ENCODE measurements at places on chromosomes 16 and 17.
A peak's percentile ranks its signal among the peaks of the same experiment; 100 is the strongest.

GRCh38 chr16:63131503-63131902 is 1095.3 kb upstream of the CDH8 start:
- no peak for DNase-seq

DNA sequence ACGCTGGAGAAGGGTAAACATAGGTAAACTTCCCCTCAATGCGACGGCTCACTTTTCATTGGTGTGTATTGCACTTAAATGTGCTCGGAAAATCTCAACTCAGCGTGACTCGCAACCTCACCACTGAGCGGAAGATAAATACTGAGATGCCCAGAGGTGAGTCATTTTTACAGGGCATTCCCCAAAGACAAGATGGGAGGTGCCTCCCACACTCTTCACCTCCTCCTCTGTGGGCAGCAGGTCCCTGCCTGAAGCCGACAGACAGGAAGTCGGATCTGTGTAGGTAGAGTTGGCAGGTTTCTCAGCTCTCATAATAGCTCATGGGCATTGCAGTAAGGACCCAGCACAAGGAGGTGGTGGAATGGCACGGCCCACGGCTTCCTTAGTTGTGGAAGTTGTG is 274.6 kb upstream of the HSBP1 start:
- DNase-seq: no peak

GRCh38 chr17:42342242-42343008 is 45.8 kb downstream of the STAT3 start:
- peak; percentile 41 for DNase-seq

DNA sequence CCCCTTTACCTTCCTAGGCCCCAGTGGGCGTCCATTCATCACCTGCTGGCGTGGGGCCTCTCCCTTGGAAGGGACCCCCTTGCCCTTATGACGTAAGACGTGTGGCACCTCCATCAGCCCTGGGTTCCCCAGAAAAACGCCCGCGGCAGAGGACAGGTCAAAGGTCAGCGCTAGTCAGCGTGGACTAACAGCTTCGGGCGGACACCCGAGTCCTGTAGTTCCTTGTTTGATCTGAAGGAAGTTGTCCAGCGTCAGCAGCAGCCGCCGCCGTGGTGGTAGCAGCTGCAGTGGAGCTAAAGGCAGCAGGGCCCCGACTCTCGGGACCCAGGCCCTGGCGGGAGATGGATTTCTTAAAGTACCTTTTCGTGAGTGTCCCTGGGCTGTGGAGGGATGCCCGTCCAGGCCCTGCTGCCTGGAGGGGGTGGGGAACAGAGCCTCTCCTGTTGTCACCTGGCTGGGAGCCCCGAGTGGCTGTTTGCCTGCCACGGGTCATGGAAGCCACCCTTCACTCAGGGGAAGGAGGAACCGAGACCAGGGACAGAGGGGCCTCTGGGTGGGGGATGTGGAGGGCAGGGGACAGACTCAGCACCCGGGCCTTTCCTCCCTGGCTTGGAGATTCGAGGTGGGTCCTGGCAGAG is 123.6 kb downstream of the OR1D5 start:
- DNase-seq: no peak

DNA sequence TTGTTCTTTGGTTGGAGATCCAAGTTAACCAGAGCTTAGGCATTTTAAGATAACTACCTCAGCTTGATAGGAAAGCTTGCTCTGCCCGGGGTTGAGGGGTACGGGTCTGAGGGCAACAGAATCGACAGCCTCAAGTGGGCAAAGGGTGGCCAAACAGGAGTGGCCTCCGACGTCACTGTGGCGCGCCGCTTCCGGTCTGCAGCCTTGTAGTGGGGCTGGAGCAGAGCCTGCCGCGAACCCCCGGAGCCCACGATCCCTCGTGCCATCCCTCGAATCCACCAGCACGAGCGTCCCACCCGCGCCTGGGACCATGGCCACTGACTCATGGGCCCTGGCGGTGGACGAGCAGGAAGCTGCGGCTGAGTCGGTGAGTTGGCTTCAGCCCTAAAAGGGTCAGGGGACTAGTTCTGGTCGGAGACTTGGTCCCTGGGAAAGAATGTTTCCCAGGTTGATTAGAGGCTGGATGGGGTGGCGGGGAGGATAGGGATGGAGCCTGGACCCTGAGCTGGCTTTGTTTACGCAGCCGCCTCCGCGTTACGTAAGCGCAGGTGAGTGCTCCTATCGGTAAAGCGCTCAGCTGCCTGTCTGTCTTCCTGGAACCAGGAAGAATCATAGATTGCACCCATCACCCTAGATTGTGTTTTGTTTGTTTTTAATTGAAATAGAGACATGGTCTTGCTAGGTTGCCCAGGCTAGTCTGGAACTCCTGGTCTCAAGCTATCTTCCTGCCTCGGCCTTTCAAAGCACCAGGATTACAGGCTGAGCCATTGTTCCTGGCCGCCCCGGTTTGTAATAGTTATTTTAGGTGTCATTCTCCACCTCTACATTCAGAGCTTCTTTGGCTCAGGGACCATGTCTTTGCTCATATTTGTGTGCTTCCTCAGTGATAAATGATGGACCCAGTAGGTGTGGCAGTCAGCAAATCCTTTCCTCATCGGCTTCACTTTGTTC is at the start of gene DDX19B:
Gene DDX19B (plus strand): TSS at position 199 of the 951 bp plus-strand sequence. CDS start 112 bp downstream, at position 311.
- DNase-seq: peak; percentile 76

- DNase-seq: no peak
Observed at GRCh38 chr17:42553866-42554249, 1.1 kb downstream of the HSD17B1 start.

GRCh38 chr16:68665501-68665900 is 20.4 kb downstream of the CDH3 start:
- DNase-seq: no peak

GRCh38 chr17:4520894-4521600 is 22.4 kb downstream of the SPNS2 start:
- no peak for DNase-seq

DNA sequence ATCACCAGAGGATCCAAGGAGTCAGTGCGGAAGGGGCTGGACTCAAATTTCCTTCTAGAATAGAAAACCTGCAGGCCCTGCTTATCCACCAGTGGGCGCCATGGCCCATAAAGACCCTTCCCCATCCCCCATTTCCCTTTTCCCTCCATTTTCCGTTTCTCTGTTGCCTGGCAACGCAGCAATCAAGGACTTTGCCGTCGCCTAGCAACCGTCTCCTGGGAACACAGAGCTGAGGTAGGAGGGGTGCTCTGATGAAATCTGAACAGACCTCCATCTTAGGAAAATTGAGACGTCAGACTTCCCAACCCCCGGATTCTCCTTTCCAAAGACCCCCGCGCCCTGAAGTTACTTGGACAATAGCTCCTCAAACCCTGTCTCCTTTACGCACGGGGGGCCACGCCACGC is 5.7 kb downstream of the DLG4 start:
- DNase-seq: no peak

DNA sequence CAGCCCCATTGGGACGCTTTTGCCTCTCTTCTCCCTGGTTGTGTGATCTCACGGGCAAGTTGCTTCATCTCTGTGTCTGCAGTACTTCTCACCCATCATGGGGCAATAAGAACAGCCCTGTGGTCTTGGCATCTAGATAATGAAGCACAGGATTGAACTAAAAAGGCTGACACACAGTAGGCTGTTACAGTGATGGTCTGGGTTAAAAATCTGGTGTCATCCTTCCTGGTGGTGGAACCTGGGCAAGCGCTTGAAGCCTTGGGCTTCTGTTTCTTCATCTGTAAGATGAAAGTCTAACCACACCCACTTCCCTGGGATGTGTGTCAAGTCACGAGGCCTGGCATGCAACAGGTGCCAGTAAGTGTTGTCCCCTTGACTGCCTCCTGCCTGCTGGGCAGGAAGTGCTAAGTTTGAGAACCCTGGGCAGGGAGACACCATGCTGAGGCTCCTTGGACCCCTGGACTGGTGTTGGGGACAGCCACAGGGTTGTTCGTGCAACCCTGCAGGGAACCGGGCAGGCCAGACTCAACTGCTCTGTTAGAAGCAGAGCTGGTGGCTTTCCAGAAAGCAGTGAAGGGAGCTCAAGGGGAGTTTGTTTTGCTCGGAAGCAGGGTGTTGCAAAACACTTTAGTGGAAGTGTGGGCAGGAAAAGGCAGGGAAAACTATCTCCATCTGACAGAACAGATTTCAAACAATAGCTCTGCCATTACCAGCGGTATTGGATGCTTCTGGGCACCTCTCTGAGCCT is 5.9 kb upstream of the MAP2K3 start:
- DNase-seq: peak; percentile 41

DNA sequence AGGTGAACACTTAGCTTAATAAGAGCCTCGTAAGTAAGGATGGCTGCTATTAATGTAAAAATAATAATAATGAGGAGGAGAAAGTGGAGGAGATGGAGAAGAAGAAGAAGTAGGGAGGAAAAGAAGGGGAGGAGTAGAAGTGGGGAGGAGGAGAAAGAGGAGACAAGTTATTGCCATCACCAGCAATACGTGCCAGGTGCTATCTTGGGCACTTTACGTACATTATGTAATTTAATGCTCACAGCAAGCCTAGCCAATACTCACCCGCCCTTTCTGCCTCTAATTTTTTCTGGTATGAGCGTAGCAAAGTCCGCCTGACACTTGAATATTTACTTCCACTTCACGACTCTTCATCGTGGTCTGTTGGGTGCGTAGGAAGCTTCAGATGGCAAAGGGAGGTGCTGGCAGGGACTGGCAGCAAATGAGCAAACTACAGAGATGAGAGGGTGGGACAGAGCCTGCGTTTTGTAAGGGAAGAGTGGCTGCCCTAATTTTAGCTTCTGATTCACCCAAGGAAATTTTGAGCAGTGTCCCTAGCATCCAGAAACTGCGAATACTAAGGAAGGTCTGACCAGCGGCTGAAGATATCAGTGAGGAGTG is 42.1 kb upstream of the CDH13 start:
- DNase-seq: no peak

DNA sequence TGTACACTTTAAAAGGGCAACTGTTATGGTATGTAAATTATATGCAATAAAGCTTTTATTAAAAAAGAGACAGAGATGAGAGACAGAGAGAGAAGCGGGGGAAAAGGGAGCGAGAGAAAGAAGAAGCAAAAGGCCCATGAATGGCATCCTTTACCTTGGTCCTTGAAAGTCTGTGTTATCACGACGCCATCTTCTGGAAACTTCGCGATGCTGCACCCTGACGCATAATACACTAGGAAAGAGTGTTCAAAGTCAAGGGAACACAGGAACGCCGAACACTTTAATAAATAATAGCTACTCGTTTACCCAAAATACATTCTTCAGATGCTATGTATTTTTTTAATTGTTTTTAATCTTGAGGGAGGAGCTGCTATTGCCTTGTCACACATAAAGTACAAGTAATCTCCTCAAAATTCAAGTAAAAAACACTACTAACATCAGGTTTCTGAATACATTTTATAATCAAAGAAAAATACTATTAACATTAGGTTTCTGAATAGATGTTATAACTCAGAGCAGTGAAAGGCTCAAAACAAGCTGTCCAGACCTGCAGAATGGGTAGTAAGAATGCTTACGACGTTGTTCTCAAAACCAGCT is 23.0 kb upstream of the SLC38A8 start:
- peak; percentile 30 for DNase-seq

GRCh38 chr16:10609402-10609774 is 29.0 kb upstream of the EMP2 start:
- no peak for DNase-seq

DNA sequence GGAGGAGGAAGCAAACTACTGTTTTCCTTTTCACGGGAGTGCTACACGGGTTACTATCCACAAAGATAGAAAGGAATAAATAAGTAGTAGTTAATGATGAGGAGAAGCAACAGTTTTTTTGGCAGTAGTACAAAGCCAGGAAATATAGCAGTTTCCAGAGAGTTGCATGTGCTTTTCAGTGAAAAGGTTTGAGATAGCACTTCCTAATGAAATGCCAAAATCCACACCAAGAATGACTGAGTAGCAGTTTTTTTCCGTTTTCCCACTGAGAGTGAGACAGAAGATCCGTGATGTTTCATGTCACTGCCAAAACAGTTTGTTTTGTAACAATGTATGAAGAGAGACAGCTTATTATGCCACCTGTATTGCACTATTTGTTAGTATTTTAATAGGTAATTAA is 129.1 kb downstream of the STX8 start:
- no peak for DNase-seq

GRCh38 chr16:15034266-15035162 is 21.4 kb downstream of the NTAN1 start:
- DNase-seq: no peak

DNA sequence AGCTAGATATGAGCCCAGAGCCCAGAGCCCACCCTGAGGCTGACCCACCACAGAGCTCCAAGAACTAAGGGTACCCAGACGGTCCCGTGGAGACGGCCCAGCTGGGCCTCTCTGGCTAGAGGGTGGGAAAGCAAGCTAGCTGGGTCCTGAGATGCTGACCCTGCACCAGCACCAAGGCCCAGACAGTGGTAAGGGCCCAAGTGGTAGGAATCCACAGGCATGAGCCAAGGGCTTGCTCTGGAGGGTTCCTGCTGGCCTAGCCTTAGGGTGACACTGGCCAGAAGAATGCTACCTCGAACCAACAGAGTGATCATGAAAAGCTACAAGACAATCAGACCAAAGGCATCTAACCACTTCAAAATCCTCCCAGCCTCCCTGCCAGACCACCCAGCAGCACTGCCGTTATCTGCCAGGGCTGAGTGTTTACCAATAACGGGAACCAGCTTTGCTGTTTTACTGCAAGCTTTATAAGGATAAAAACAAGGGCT is 13.2 kb downstream of the HIC1 start:
- DNase-seq: no peak

DNA sequence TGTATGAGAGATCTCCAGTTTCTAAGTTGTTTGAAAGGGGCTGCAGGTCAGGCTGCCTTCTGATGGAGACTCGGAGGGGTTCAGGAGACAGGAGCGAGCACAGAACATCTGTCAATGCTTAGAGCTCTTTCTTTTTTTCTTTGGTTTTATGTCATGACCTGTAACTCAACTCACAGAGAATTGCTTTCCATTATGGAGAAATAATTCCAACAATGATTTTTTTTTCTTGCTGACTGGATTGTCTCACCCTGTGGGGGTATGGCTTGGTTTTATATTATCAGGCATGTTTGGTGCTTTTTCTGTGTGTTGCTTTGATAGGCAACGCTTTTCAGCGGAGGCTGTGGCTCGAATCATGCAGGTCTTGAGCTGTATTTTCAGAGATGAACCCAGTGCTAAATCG is 10.7 kb upstream of the KCNJ2 start:
- no peak for DNase-seq

DNA sequence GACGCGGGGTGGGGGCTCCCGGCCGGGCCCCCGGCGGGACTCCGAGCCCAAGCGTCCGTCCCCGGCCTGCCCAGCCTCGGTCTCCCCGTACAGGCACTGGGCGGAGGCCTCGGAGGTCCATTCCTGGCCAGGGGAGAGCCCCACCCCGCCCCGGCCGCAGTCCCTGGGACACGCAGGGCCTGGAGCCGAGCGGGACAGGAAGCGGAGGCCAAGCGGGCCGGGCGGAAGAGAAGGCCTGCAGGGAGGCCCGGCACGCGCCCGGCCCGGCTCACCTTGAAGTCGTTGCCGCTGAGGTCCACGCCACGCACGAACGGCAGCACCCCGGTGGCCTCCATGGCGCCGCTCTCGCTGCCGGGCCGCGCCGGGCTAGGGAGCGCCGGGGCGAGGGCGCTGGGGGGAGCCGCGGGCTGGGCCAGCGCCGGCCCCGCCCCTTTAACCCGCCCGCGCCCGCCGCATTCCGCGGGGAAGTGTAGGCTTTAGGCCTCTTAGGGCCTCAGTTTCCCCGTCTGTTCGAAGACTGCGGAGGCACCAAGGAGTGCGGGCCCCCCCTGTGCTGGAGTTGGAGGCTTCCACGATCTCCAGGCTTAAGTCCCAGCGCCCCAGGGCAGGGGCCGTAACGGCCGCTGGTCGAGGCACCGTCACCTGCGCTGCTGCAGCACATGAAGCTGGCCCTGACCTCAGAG is at the start of gene FLII:
Gene FLII (minus strand): TSS at position 383 of the 683 bp plus-strand sequence. CDS start 48 bp downstream, at position 335.
- peak; percentile 57 for DNase-seq

- DNase-seq: no peak
Observed at GRCh38 chr17:76444518-76445311, 8.2 kb downstream of the UBE2O start.

GRCh38 chr16:66026211-66026610 is 340.3 kb upstream of the CDH5 start:
- DNase-seq: no peak
